ENCODE measurements at places on chromosomes 6 and 20.

DNA sequence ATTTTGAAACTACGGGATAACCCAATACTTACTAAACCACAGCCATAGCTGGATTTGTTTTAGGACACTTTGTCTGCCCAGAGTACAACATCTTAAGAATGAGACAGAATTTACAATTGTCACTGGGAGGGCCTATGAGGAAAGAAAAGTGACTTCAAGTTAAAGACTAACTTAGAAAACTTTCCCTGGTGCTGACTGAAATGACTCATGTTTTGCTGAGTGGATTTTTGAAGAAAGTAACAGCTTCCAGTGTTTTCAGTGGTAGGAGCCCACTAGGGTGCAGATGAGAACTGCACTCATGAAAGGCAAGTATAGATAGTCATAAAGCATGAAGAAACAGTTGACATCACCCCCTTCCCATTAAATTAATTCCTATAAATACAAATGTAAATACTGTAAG is 988.2 kb upstream of the MAP3K7 start:
- no peak for DNase-seq

- no peak for DNase-seq
These were observed 20.0 kb downstream of the PNLDC1 start for GRCh38 chr6:159819932-159820640.

DNA sequence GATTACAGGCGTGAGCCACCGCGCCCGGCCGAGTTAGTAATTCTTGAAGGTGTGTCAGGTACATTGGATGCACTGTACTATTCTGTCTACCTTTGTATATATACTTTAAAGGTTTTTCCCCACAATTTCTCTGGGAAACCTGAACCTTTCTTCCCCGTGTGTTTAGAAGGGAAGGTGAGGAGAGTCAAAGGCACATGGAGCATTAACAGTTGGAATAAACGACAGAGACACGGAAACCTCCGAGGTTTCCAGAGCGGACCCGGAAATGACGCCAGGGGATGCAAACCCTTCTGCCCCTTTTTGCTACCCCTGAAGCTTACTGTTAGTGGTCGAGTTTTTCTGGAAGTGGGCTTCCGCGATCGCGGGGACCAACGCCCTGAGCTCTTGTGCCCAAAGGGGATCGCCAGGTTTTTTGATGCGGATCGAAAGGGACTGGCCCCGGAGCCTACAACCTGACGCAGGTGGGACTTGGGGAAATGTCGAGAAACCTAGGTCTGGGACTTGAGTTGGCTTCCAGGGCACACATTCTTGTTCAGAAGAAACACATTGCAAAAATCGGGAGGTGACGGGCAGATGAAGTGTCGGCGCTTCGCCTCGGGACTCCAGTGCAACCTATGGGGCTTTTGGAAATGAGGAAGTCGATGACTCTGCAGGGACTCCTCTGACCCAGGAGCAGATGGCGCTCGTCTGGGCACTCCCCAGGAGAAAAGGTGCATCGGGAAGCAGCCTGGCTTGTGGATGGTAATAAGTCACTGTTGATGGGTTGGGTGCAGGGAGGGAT is 218.2 kb downstream of the OR2B2 start:
- no peak for DNase-seq

DNA sequence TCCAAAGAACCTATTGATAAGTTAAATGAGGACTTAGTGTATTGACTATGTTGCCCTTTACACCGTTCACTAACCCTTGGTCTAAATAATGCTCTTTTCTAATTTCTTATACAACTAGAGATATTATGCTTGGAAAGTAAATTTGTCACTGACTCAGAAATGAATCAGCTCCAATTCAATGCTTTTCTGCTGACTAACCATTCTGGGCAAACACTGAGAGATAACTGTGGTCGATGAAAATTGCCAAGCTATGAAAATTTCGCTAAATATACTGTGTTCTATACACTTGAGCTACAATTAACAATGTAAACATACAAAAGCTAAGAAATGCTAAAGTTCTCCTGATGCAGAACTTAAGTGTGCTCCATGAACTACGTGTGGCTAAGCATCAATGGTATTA is 23.1 kb upstream of the FBXO9 start:
- no peak for DNase-seq

GRCh38 chr20:16476032-16476431 is 97.2 kb downstream of the KIF16B start:
- DNase-seq, result peak; percentile 14

DNA sequence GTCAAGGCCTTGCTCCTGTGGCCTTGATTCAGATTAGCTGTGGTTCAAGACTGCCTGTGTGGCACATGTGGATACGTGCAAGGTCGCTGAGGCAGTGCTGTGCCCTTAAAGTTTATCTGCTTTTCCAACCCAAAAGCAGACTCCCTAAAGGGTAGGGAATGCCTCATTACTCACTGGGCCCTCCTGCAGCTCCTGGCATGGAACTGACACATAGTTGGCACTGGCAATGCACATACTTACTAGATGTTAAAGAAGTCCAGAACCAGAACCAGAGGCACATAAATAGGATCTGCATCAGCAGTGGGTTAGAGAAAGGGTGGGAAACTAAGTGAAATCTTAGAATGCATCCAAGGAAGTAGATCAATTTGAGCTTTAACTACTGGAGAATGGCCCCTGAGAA is 90.6 kb upstream of the MLN start:
- DNase-seq, result no peak

DNA sequence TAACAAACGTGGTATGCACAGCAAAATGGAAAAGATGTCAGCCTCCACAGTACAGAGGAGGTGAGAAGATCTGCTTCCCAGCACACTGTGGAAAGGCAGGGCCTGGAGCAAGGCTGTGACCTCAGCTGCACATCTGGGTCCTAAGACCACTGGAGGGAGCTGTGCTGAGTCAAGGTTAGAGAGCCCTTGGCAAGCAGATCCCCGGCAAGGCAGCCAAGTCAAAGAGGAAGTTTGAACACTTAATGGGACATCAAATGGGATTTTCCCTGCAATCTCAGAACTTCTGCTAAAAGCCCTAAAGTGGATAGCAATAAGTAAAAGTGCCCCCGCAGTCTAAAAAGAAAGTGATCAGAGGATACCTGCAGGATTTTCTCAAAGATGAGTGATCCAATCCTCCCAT is 39.5 kb downstream of the UNC5CL start:
- DNase-seq, result no peak

DNA sequence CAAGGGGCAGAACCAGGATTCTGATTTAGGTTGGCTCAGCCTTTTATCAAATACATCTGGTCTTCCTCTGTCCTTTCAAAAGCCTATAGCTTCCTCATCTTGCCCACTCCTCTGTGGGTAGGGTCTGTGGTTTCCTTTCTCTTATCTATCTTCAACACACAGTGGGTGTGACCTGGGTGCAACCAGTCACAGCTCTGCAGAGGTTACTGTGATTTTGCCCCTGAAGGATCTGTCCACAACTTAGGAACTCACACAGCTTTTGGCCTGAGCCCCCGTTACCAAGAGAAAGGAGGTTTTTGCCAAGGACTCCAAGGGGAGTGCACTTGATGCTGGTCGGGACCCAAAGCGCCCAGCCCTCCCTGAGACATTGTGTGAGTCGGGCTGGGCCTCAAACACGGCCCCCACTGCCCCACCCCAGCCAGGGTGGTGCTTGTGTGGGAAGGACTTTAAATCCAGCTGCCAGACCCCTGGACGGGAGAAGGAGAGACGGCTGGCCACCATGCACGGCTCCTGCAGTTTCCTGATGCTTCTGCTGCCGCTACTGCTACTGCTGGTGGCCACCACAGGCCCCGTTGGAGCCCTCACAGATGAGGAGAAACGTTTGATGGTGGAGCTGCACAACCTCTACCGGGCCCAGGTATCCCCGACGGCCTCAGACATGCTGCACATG is at the start of gene PI16:
TSS of gene PI16 (plus strand) at position 477 of the 670 bp plus-strand sequence. CDS start at position 500, 23 bp downstream.
- no peak for DNase-seq

GRCh38 chr6:30060606-30061091 is 416 bp upstream of the POLR1H start:
- DNase-seq, result no peak

- DNase-seq, result no peak
These were observed 7.9 kb upstream of the WFDC10A start for GRCh38 chr20:45621593-45621992.

GRCh38 chr6:170262489-170263088 is 28.3 kb downstream of the DLL1 start:
- DNase-seq, result no peak

DNA sequence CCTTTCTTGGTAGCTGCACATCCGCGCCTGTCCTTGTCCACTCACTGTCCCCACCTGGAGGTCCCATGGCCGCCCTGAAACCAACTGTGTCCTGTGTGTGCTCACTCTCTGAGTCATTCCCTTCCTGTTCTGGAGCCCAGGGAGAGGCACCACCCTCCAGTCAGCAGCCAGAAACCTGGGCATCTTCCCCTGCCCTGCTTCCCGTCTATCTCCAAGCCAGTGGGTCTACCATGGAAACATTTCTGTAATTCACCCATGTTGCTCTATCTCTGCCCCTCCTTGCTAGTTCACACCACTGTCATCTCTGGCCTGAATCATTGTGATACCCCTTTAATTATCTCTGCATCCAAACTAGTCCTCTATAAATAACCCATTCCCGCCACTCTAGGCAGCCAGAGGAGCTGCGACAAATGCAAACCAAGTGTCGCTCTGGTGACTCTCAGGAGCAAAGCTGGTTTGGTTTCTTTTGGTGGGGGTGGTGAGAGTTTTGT is 28.8 kb upstream of the SYNJ2 start:
- no peak for DNase-seq

- peak; percentile 71 for DNase-seq
These were observed at the start of gene RBL1 for GRCh38 chr20:37095599-37096414. TSS of gene RBL1 (minus strand) at chr20:37095997. CDS start at chr20:37095928, 69 bp downstream.

DNA sequence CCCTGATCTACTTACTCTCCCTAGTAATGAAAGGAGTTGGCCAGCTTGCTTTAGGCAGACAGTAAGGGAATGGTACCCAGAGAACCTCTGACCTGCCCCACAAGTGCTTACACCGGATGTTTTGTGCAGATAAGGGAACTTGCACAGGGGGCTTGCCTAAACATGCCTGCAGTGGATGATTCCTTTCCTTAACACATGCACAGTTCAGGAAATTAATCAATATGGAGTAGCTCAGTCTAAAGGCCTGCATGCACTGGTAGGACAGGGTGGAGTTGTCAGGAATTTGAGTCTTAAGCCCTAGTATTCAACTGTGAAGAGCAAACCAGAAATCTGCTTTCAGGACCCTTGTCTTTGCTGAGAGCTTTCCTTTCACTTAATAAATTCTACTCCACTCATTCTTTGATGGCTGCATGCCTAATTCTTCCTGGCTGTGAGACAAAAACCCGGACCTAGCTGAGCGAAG is 3.9 kb upstream of the TRIM38 start:
- DNase-seq, result no peak

DNA sequence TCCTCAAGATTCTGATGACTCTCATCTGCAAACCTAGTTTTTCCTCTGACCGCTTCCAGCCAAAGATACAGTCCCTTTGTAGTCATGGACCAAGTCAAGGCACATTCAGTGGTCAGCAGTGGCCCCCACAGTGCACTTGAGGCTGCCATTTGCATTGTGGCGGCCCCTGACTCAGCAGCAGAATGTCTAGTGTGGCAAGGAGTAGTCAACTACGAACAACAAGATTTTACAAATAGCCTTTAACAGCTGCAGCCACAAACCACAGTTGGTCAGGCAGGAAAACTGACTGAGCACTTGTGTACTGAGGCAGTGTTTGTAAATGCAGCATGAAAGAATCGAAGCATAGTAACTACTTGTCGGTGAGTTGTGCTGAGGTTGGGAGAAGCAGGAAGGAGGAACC is 49.6 kb downstream of the SLC2A12 start:
- no peak for DNase-seq

GRCh38 chr6:170553534-170554012 is 466 bp upstream of the PSMB1 start:
- peak; percentile 64 for DNase-seq

- no peak for DNase-seq
These were observed 94.6 kb downstream of the TFAP2A start for GRCh38 chr6:10320291-10320690.

DNA sequence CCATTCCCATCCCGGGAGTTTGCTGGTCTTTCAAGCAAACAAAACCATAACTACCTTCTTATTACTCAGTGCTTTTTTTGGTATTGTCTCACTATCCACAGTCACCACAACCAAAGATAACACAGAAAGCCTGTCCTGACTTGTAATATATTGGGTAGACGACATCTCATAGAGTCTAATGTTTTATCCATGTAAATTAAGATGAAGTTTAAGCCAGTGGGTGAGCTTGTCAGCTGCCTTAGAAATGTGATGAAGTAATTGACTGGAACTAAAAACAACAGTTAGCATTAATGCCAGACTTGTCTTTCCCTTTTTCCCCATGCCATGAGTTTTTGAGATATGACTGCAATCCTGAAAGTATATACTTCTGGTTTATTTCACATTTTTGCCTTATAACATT is 282.7 kb upstream of the PRDM1 start:
- DNase-seq, result no peak

DNA sequence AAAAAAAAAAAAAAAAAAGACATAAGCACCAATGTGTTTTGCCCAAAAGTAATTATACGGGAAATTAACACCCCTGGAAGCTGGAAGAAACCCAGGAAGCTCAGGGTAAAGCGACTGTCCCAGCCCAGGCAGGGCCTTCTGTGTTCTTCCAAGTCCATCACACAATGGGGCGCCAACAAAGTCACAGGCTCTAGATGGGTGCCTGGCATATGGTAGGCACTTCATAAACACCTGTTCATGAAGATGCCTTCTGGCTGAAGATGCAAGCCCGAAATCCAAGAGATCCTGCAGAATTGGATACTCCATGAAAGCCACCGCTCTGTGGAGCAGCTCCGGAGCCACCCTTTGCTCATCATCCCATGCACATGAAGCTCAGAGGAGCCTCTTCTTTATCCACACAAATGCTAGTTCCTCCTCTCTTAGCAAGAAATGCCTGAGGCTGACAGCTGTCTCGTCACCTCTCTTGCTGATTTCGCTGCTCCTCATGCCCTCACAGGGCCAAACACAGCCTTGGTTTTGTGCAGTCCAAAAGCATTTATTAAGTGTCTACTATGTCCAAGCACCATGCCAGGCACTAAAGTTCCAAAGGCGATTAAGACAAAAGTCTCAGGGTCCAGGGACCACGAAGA is 76.6 kb downstream of the TRERF1 start:
- DNase-seq, result no peak
